Stimulated activated CD4-positive, alpha-beta T cell treated with anti-CD3 and anti-CD28 coated beads, Interleukin-12 subunit alpha, Interleukin-12 subunit beta, amount 100 ng/mL, for 48 hours (primary cell): ENCODE measurements at places on chromosomes 4 and X.

- DNase-seq: no peak
Observed at GRCh38 chrX:35439692-35440091, 358.4 kb upstream of the MAGEB16 start.

DNA sequence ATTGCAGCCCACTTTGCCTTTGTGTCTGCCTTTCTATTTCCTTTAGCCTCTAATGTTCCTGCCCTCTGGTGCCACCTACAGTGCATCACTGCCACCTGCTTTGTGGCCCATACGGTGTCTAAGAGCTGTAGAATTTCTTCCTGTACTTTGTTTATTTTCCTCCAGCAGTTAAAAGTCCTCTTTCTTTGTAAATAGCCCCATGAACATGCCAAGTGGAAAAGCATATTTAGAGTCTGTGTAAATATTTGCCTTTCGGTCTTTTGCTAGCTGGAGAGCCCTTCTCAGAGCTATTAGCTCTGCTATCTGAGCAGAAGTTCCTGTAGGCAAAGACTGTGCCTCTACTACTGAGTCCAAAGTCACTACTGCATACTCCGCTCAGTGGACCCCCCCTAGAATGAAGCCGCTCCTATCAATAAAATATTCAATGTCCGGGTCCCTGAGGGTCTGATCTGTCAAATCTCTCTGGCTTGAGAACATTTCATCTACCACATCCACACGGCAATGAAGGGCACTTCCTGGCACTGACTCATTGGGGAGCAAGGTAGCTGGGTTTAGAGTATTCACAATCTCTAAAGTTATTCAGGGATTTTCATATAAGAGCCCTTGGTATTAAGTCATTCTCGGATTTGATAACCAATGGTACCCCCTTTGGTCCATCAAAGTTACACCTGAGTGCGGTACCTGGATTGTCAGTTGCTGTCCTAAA, 36.3 kb downstream of the SULT1E1 start:
- DNase-seq: peak; percentile 15

- DNase-seq: no peak
Observed at GRCh38 chr4:93788712-93789111, 39.8 kb upstream of the ATOH1 start.

DNA sequence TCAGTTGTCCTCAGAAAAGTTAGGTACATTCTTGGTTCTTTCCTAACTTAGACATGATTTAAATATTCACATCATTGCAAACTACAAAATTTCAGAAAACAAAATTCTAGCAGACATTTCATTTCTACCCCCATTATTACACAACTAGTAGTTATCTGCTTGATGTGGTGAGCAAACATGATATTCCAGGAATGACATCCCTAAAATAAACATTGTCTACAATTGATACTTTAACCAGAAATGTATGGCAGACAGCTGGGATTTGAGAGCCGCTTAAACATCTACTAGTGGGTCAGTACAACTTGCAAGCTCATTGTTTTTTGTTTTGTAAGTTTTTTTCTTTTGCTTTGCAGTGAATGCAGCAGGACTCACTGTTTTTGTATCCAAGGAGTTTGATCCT, 32.1 kb upstream of the AMBN start:
- DNase-seq: no peak

DNA sequence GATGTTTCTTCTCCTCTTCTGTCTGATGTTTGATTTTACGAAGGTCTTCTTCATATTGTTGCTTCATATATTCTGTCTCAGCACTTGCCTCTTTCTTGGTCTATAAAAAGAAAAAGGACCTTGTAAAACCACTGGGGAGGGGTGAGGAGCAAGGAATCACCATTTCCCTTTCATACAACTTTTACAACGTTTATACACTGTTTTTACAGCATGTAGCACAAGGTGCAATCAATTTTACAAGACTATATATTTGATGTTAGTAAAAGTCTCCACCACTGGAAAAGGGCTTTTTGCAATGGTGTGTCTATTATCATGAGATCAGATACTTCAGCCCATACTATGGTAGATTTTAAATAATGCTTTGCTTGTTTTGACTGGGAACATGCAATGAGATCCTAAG, 76.3 kb downstream of the FAM184B start:
- no peak for DNase-seq

DNA sequence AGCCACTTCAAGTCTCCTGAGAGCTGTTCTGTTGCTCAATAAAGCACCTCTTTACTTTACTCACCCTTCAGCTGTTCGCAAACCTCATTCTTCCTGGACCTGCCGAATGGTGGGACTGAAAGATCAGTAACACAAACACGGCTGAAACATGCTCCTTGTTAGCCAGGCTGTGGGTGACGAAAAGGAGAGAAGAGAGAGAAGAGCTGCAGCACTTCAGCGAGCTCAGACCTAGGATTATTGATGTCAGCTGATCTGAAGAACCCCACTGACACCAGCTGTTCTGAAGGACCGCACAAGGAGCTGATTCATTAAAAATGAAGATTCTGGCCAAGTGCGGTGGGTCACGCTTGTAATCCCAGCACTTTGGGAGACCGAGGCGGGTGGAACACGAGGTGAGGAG, 2020.0 kb upstream of the ADGRL3 start:
- DNase-seq: no peak

DNA sequence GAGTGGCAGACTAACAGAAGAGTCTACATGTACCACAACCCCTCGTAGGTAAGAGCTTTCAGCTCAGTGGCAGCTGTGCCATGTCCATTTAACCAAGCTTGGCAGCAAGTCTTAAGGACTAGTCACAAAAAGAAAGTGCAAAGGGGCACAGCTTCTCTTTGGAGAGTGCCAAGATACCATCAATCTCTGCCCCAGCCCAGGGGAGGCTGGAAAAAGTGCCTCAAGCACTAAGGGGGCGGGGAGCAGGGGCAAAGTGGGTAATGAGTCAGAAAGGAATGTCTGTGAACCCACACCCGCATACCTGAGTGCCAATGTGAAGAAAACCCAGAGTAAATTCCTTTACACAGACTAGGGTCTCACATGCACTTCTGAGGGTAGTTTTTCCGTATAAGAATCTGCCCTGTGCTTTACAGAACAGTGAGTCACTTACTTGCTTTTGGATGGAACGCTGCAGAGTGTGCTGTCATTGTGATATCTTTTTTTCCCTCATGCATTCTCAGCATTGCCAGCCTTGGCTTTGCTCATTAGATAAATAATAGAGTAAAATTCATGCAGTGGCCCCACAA, 219.8 kb downstream of the ZNF674 start:
- peak; percentile 62 for DNase-seq

- no peak for DNase-seq
Observed at GRCh38 chr4:151951671-151952050, 190.9 kb upstream of the GATB start.

GRCh38 chr4:89226665-89227574, 80.7 kb downstream of the GPRIN3 start:
- DNase-seq: peak; percentile 69

- no peak for DNase-seq
Observed at GRCh38 chr4:165379678-165380064, 863 bp downstream of the CPE start.

DNA sequence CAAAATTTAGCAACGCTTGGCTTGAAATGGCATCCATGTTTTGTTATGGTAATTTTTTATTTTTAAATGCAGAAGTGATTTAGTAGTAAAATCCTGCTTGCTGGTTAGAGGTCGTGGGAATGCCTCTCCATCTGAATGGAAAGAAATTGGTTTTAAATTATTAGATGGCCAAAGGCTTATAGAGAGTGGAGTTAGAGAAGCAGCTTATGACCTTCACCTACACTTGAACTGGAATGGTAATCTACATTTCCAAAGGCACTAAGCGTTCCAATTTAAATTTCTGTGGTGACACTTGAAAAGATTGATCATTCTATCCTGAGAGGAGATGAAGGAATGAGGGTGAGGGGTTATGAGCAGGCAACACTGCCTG, 280.7 kb downstream of the RAPGEF2 start:
- DNase-seq: no peak

DNA sequence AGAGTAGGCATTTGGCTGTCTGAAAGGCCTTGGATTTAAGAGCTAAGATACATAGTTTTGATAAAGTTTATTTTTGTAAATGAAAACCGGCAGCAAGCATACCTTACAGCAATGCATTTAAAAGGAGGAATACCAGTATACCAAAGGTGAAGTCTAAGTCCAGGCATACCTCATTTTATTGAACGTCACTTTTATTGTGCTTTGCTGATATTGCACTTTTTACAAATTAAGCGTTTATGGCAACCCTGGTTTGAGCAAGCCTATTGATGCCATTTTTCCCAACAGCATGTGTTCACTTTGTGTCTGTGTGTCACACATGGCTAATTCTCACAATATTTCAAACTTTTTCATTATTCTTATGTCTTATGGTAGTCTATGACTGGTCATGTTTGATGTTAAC, 8.4 kb upstream of the SLC6A14 start:
- DNase-seq: no peak

- no peak for DNase-seq
Observed at GRCh38 chr4:148749403-148749802, 307.2 kb upstream of the NR3C2 start.

DNA sequence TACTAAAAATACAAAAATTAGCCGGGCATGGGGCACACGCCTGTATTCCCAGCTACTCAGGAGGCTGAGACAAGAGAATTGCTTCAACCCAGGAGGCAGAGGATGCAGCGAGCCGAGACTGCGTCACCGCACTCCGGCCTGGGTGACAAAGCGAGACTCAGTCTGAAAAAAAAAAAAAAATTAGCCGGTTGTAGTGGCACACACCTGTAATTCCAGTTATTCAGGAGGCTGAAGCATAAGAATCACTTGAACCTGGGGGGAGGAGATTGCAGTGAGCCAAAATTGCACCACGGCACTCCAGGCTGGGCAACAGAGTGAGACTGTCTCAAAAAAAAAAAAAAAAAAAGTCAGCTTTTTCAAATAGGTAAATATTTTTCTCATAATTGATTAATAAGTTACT, 71.9 kb downstream of the WDFY3 start:
- DNase-seq: no peak

DNA sequence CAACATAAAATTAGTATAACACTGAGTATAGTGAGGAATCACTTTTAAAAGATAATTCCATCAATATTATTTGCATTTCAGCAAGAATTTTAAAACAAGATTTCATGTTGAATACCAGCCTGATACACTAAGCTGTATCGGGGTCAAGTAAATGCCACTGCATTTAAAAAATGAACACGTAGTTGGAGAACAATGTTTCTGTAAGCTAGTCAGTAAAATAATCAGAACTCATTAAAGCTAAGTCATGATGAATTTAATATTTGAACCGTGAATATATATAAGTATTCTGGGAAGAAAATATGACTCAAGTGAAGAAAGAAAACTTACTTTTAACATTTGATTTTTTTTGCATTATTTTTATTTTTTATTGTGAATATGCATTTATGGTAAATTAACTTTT, 611.0 kb upstream of the PABPC4L start:
- no peak for DNase-seq
